ENCODE measurements at places on chromosomes 11 and 22.

DNA sequence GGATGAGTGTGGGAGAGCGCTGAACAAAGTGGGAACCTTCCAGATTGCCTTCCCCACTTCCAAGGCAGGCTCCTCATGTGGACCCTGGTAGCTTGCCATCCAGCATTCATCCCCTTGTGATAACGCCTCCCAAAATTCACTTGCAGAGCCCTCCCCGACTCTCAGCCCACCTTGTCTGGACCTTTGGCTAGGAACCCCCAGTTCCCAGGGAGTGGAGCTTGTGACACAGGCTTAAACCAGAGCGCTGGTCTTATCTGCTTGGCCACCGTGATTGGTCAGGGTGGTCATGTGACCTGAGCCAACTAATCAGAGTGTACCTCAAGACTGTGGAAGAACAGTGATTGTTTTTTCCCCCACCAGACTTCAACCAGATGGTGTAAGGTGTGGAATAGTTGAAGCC, 9.6 kb upstream of the SLC35C1 start:
- DNase-seq, result no peak

GRCh38 chr11:60500276-60500910, 7.8 kb downstream of the MS4A12 start:
- DNase-seq, result no peak

DNA sequence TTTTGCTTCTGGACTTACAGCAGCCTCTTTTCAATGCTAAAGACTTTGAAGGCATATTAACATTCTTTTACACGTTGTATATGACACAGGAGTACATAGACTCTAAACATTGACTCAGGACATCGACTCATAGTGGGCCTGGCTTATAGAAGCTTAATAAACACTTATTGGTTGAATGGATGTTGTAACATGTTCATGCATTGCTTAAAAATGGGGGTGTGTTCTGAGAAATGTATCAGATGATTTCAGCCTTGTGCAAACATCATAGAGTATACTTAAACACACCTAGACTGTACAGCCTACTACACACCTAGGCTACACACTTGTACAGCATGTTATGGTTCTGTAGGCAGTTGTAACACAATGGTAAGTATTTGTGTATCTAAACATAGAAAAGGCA, 17.9 kb downstream of the TTC17 start:
- DNase-seq, result no peak

- DNase-seq, result no peak
These were observed 49.2 kb downstream of the KREMEN1 start for GRCh38 chr22:29122041-29122440.
